NCI-H146 (cell line): ENCODE measurements at places on chromosomes 6 and 20.

DNA sequence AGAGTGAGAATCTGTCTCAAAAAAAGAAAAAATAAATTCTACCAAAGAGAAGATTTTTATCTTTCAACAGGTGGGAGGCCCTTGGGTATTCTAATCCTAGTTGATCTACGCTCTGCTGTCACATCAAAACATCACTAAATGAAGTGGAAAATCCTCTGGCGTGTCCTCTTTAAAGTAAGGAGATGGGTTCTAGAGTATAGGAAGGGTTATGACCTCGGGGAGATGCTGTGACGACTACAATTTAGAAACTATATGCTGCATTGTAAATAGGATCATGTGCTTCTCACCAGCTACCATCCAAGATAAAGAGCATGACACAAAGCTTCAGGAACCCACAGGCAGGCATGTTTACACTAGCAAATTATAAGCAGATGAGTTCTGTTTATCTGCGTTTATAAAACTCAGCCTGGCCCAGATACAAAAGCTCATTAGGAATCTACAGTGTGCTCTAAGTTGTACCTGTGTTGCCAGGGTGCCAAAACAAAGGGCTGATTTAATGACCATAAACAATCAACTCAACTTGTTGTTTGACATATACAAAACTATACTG, 197.1 kb upstream of the PLN start:
- peak; percentile 2 for DNase-seq

DNA sequence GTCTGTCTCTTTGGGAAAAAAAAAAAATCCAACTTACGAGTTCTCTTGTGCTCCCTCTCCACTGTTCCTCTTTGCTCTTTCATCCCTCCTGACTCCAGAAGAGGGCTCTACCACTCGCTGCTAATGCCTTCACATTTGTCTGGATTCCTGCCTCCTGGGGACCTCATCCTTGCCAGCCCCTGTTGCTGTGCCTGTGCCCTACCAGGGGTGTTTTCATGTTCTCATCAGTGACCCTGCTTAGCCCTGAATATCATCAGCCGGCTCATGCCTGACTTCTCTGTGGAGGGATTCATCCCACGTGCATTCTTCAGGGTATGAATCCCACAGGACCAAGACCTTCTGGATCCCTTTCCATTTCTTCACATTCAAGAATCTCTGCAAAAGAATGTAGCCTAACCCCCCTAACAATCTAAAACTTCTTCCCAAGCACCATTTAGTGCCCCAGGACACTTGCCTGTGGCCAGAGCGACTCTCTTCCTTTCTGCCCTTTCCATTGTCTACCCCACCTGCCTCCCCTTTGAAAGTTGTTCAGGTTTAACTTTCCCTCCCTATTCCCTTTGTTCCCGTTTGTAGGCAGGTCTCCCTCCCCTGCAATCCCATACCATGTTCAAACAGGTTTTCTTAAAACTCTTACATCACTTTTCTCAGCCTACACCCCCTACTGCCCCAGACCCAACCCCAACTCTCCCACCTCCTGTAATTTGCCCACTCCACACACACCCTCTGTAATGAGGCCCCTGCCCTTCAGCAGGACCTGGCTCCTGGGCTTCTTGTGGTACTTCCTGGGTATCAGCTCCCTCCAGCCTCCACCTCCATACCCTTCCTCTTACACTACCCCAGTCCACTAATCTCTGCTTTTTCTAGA, 50.2 kb downstream of the RREB1 start:
- DNase-seq: no peak

- DNase-seq: no peak
Measured at GRCh38 chr6:166580076-166581050, 6.1 kb downstream of the RAMACL start.

DNA sequence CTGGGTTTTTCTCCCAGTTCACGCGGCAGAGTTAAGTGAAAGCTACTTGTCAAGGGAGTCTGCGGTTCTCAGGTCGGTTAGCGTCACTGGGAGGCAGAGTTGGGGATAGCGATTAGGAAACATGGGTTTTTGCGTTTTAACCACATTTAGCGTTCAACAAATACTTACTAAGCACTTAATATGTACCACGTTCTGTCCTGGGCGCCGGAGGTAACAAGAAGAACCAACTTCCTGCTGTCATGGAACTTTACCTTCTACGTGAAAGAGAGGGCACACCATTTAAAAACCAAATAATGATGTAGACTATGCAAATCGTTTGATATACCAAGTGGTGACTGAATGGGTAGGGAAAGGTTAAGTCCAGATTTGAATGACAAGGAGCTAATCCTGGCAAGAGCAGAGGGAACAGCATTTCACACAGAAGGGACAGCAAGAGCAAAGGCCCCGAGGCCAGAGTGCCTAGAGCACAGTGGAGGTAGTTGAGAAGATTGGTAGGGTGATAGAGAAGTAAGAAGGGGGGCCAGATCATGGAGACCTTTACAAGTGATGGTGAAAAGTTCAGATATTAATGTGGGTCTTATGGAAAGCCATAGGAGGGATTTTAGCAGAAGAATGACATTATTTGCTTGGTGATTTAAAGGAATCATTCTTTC, 744 bp downstream of the RIOK1 start:
- peak; percentile 17 for DNase-seq

DNA sequence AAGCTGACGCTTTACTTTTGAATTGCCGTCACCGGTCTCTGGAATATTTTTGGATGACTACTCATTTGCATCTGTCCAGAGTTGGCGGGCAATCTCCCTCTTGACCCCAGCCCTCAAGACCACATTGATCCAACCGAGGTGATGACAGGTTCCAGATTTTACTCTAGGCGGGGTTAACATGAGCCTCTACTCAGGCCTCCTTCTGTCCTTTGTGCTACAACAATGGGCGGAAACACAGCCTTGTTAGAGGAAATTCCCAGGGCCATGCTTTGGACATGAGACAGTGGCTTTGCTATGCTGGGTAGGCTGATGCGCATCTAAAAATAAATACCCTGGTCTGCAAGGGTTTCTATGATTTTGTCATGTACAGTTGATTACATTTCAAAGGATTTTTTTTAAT, 27.0 kb upstream of the ADGRF5 start:
- DNase-seq: no peak

GRCh38 chr6:149545258-149545753, 537 bp downstream of the PPIL4 start:
- peak; percentile 61 for DNase-seq

DNA sequence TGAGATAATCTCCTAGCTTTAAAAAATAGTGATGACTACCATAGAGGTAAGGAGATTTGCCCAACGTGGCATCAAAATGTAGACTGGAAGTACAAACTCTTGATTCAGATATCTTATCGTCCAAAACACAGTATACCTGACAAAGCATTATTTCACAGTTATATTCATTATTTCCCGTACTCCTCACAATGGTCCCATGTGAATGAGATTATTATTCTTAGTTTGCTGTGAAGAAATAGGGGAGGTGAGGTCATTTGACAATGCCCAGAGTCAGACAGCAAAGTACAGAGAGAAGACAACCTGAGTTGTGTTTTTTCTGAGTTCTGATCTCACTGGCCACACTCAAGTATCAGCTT, 1.2 kb upstream of the TFB1M start:
- peak; percentile 19 for DNase-seq

DNA sequence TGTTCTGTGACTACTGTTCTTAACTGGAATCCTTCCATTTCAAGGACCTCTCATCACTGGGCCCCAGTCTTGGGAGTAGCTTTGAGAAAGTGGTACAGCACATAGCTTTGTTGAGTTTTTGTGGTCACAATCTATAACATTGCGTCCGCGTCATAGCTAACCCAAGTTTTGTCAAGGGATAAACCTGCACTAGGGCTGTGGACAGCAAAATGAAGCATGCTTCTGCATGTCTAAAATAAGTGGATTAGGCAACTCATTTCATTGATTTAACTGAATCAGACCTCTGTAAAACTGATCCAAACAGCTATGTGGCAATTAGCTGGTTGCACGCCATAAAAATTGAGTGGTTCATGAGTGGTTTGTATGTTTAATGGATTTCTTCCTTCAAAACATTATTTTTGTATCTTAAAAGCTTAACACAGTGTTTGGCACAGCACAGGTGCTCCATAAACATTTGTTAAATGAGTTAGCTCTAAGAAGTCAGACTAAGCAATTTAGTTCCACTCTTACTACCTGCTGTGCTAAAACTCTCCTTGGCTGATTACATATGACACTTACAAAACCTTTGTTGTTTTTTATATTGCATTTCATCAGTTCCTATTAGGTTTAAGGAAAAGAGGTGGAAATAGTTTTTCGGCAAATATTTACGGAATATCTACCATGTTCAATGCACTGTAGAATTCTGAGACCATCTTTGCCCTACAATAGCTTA, 160.3 kb upstream of the ATXN1 start:
- DNase-seq: no peak

DNA sequence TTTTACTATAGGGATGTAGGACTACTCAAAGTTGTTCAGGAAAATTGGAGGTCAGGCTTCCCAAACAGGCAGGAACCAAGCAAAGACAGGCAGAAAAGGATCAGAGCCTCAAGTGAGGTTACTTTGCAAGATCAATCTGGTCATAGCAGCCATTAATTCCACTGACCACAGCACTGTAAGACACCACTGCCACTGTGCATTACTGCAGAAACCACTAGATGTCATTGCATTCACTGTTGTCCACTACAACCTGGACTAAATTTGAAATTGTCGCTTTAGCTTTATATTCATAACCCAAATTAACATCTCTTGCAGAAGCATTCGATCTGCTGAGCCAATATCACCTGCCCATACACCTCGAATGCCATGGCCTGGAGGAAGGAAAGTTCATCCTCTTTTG, 126.9 kb upstream of the UFL1 start:
- DNase-seq: peak; percentile 12

DNA sequence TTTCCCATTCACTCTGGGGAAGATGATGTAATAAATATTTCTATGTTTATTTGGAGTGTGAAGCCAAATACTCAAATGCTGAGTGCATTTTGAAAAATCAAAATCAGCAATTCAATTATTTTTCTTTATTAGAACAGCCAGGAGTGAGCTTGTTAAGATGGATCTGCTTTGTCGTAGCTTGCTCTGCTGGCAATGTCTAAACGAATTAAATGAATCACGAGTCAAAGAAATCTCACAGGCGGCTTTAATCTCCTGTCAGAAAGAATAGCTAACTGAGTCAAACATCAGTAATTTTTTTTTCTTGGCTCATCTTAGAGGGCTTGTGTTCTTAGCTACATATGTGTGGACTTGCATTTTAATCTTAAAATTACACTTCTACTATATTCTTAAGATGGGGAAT, 100.2 kb upstream of the HMGN3 start:
- DNase-seq: no peak

DNA sequence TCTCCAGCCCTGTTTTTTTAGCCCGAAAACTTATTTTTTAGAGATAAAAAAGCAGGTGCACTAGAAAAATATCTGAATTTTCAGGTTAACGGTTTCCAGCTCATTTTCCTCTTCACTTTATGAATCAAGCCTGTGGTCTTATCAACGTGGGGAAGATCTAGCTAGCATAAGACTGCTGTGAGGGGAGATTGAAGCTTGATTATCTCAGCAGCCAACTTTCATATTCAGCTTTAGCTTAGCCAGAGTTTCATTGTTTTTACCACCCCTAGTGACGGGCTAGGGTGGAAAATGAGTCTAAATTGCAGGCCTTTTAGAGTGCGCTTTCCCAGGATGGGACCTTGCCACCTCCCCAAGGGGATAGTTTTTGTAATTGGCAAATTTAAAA, 11.9 kb upstream of the RBM38 start:
- DNase-seq: no peak

DNA sequence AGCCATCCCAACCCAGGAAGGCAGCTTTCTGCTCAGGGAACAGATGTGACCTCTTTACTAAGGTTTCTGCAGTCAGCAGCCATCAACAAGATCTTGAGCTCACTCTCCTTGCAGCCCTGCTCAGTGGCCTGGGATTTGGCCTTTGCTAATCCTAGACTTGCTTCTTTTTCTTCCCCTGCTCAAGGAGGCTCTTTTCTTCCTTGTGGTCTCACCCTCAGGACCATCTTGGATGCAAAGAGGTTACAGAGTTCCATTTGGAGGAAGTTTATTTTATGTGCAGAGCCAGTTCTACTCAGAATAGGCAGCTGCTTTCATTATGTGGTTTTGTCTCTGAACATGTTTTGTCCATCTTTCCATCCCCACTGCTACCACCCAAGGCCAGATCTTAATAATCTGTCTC, 49.3 kb downstream of the RALY start:
- DNase-seq: no peak

GRCh38 chr6:115909923-115910546, 150.7 kb downstream of the FRK start:
- DNase-seq: no peak

DNA sequence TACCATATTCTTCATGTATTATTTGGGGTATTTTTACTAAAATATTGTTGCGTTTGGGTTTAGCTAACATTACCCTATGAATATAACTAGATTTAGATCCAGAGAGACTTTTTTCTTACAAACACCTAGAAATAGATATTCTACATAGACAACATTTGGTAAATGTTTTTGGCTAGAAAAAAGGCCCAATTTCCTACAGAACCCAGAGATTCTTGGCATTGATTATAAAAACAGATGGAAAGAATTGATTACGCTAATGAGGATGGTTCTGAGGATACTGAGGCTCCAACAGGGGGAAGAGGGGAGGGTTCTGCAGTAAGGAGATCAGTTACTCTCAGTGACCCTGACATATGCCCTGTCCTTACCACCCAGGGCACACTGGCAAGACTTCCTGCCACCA, 123.2 kb downstream of the IPCEF1 start:
- DNase-seq: no peak

DNA sequence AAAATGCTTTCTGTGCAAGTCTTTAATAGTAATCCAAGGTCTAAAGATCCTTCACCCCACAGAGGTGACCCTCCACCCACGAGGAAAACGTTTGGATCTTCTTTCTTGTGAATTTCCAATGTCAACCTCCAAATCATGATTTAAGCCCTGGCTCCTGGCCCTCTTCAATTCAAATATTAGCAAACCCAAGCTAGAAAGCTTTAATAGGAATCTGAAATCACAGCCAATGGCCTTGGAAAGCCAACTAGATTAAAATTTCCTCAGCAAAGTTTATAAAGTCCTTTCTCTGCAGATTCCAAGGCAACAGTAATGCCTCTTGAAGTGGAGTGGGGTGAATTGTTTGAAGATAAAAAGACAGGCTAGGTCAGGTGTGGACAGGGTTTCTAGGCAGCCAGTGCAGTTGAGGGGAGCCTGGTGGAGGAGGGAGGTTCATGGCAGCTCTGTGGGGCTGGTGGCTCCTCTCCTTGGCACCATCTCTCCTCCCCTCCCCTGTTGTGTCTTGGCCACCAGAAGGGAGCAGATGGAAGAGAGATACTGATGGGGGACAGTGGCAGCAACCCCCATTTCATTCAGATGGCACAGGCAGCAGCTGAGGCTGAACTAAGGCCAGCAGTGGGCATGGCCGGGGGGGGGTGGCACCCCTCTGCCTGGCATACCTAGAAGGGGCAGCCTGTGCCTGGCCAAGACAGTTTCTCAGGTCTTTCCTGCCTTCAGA, 12.0 kb upstream of the UQCC2 start:
- DNase-seq: no peak
